ENCODE measurements at places on chromosomes 13 and 19.

DNA sequence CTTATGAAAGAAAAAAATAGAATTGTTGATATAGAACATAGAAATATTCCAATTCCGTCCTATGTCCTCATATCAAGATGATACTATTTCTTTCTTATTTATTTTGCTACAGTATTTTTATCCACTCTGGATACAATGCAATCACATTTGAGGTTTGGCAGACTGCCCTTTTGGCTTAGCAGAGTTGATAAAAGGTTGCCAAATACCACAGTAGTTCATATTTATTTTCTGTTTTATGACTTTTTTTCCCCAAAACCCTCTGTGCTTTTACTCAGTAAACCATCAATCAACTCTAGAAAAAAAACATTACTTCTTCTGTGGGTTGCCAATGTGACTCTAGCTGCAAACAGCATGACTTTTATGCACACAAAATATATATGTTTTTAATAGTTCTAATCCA, 424.5 kb downstream of the PCDH9 start:
- no peak for DNase-seq

DNA sequence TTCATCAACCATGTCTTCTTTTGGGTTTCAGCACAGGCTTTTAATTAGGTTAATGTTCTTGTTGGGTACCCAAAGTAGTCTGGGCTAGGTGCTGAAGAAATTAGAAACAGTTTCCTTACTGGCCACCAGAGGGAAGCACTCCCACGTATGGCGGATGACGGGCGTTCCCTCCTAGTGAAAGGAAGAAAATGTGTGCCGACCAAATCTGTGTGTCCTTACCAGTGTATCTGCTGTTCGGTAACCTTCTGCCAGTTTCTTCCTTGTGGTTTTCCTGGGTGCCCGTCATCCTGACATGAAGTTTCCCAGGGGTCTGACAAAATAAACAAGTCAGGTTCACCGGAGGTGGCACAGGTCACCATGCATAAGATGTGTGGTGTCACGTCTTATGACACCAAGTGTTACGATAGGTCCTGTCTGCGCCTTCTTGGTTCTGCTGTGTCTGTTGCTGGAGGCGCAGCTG, 6.0 kb upstream of the WDR88 start:
- peak; percentile 81 for DNase-seq

DNA sequence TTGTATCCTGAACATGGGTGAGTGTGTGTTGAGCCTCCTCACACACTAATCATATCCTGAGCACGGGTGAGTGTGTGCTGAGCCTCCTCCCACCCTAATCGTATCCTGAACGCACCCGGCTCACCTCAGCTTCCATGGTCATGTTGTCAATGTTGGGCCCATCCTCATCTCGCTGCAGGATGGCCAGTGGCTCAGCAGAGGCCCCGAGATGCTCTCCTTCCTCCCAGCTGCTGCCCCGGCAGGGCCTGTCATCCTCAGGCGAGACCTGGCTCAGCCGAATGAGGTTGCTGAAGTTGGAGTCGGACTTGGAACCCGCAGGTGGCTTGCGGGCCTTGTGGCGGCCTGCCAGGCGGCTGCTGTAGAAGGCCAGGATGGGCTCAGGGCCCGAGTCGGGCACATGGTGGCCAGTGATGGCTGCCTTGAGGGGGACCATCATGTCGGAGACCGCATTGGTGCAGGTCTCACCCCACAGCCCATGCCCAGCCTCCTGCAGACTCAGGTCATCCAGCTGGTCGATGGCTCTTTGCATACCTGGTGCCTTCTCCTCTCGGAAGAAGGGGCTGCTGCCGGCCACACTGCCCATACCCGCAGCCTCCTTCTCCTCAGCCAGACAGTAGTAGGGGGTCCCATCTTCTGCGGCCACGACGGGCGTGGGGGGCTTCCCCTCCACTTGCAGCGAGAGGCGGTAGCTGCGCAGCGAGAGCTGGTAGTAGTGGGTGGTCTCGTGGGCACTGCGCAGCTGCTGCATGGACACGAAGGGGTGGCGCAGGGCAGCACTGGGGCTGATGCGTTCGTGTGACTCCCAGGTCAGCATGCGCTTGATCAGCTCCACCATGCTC, 9.6 kb downstream of the HIPK4 start:
- no peak for DNase-seq

- no peak for DNase-seq
These were observed 220.3 kb downstream of the POU4F1 start for GRCh38 chr13:78383071-78383484.

GRCh38 chr19:3950871-3951861, 18.3 kb downstream of the NMRK2 start:
- DNase-seq: no peak

GRCh38 chr19:32240316-32240715, 105.1 kb upstream of the ZNF507 start:
- no peak for DNase-seq

DNA sequence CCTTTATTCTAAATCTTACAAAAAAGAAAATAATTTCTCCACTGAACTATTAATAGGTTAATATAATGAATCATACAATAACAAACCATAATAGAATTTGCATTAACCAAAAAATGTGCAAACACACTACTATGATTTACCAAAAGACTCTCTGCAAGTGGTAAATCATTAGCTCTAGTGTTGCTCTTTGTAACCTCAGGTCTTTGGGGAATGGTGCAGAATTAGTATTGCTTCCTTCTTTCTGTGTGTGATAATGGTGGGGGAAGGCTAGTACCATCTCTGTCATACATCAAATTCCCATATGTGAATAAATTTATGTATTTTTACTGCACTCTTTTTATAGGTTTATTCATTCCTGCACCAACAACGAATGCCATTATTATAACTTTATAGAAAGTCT, 105.1 kb downstream of the COG6 start:
- DNase-seq: no peak

GRCh38 chr13:21884299-21884909, 213.5 kb downstream of the FGF9 start:
- DNase-seq: no peak

DNA sequence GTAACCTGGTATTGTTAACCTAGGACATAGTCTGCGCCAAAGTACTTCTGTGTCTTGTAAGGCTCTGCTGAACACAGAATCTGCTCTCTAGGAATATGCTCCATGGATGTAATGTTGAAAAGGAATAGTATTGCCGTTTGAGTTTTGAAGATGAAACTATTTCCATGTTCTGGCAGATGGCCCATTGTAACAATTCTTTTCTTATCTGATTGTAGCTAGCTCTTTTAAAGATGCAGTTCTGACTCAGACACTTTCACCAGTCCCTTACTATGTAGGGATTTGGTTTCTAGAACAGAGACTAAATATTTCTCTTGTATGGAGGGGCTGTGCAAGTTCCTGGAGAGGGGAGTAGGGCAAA, 185.6 kb downstream of the MTUS2 start:
- no peak for DNase-seq

GRCh38 chr13:20359335-20359734, 127.2 kb upstream of the GJB6 start:
- DNase-seq: no peak

- no peak for DNase-seq
These were observed 80.9 kb downstream of the SPACA7 start for GRCh38 chr13:112457081-112457480.

DNA sequence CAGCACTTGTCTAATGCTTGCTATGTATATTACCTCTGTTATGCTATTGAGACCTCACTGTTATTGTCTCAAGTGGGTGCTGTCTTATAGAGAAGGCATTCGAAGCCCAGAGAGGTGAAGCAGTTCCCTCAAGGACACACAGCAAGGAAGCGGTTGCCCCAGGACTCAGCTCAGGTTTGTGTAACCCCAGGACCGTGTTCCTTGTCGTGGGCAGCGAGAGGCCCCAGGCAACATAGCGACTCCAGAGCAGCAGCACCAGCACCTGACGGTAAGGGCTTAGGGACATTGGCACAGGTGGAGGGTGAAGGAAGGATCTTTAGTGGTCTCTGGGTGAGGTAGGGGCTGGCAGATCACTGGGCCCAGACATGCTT, 2.4 kb downstream of the KLK15 start:
- no peak for DNase-seq

GRCh38 chr19:19224150-19224851, 12.5 kb downstream of the NCAN start:
- no peak for DNase-seq

DNA sequence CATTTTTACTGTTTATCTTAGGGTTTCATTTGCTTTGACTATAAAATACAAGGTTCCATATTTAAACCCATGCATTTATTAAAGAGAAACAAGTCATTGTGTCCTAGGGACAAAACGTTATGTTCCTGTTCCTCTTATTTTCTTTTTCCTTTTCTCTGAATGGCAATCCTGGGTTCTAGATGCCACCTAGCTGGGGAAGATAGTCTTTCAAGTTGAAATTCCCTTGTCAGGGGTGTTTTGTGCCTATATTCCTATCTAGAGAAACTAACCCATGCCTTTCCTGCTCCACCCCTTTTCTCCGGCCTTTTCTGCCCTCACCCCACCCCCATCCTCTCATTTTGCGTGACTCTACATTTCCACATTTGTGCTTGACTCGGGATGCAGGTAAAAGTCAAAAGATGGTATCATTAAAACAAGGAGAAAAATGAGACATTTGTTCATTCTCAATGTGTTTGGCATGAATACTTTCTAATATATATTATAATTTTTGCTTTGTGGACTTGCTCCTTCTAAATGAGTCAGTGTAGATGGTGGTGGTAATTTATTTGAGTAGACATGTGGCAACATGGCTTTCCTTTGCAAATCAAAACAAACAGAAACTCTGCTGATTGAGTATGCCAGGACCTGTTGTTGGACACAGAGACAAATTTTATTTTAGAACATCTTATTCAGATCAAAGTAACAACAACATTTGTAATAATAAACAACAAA, 26.8 kb upstream of the STARD13 start:
- no peak for DNase-seq

GRCh38 chr19:47436712-47437401, 17.5 kb upstream of the MEIS3 start:
- DNase-seq: peak; percentile 87

DNA sequence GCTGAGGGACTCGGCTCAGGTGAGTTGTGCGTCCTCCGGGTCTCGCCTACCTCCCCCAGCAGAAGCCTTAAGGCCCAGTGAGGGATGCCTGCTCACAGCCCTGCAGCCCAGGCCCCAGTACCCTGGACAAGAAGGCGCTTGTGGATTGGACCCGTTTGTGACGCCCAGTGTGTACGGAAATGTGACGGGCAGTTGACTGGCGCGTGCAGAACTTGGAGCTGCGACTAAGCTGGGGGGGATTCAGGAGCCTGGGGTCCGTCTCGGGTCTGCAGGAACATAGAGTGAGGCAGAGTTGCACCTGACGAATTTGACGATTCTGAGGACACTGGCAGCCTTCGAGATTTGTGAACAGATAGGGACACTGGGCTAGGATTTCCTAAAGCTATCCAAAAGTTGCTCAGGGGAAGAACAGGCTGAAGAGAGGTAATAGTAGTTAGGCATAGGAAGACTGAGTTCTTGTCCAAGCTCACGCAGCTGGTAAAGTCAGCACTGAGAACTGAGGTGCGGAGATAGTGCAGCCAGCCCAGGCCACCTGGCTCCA, 519 bp downstream of the ZNF551 start:
- DNase-seq: no peak

- no peak for DNase-seq
These were observed 52.2 kb downstream of the TEX26 start for GRCh38 chr13:30984620-30985019.

DNA sequence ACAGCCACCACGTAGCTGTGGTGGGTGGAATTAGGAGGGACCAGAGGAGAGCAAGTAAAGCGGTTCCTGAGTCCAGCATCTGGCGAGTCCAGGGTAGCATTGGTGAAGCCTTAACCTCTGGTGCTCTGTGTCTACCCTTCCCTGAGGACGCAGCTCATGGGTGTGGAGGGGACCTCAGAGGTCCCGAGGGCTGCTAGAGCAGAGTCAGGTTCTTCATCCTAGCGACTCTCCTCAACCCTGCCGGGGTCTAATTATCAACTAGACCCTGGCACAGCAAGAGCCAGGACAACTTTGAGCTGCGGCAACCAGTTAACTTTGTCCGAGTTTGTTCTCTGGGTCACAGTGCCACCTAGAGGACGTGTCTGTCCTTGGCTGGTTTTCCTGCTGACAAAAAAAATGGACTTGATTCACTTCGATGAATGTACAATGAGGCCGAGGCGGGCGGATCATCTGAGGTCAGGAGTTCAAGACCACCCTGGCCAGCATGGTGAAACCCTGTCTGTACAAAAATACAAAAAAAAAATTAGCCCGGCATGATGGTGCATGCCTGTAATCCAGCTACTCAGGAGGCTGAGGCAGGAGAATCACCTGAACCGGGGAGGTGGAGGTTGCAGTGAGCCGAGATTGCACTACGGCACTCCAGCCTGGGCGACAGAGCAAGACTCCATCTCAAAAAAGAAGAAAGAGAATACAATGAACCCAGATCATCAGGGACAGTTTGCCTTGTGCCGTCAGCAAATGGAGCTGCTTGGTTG, 25.0 kb downstream of the TSSK6 start:
- peak; percentile 87 for DNase-seq

DNA sequence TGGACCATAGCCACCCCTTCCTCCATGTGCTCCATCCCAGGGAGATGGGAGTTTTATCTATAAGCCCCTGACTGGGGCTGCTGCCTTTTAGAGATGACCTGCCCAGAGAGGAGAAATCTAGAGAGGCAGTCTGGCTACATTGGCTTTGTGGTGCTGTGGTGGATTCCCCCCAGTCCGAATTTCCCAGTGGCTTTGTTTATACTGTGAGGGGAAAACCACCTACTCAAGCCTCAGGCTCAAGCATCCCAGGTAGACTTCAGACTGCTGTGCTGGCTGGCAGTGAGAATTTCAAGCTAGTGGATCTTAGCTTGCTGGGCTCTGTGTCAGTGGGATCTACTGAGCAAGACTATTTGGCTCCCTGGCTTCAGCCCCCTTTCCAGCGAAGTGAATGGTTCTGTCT, 1195.7 kb upstream of the PCDH20 start:
- DNase-seq: no peak

- DNase-seq: no peak
These were observed 33.9 kb downstream of the SPATA13 start for GRCh38 chr13:24194447-24194846.

DNA sequence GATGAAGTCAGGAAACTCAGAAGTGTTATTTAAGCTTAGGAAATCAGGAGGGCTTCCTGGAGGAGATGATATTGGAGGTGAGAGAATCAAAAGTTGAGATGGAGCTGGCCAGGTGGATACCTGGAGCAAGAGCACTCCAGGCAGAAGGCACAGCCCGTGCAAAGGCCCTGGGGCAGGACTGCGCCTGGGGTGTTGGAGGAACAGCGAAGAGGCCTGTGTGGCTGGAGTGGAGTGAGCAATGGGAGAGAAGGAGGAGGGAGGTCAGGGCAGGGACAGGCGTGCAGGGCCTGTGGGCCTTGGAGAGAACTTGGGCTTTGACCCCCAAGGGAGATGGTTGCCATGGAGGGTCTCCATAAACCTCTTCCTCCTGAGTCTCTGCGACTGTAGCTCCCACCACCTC, 42.1 kb downstream of the ZNRF4 start:
- DNase-seq: no peak

GRCh38 chr19:48806818-48807589, 3.8 kb downstream of the BCAT2 start:
- DNase-seq: no peak
